RKO (cell line): ENCODE measurements at places on chromosomes 2 and 18.

DNA sequence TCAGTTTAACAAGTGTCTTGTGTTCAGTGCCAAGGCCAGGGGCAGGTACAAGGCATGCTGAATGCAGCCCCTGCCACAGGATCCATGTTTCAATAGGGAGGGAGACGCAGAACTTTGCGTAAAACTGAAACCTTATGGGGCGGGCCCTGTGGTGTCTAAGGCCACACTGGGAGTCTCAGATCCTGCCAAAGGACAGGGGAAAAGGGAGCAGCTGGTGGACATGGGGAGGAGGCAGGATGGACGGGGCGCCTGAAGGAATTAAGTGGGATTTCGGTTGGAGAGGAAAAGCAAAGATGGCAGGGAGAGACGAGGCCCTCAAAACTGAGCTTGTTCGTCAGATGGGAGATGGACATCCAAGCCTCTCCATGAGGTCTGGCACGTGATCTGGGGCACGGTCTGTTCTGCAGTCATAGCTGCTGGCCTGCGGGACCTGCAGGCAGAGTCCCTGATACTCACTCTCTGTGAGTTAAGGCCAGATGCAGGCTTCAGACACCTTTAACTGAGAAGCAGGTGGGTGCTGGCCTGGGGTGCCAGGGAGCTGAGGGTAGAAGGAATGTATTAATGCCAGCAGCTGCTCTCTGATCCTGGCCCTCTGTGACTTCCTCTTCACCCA lies 48.8 kb downstream of the TCF7L1 start:
- DNase-seq: no peak

- DNase-seq: no peak
Measured at GRCh38 chr2:21441442-21441841, 317.7 kb downstream of the TDRD15 start.

- peak; percentile 69 for DNase-seq
Measured at GRCh38 chr18:57561728-57562423, 24.6 kb downstream of the FECH start.

DNA sequence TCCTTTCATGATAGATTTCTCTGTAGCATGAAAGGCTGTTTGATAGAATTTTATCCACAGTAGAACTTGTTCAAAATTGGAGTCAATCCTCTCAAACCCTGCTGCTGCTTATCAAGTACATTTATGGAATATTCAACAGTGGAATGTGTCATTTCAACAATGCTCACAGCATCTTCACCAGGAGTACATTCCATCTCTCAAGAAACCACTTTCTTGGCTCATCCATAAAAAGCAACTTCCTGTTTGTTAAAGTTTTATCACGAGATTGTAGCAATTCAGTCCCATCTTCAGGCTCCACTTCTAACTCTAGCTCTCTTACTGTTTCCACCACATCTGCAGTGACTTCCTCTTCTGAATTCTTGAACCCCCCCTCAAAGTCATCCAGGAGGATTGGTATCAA lies 29.4 kb downstream of the PDCL3 start:
- no peak for DNase-seq

DNA sequence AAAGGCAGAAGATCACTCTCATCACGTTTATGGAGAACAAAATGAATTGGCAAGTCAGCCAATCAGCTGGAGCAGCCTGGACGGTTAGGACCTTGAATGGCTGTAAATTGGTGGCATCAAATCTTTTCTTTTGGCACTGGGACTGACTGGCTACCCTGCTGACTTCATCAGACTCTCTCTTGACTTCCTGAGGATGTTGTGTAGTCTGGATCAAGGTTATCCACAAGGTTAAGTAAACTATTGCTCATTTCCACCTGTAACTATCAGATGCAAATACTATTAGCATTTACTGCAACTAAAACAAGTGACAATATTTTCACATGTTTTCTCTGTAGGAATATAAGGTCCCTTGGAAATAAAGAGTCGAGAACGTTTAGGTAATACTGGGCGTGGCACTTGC lies 134.3 kb upstream of the RASGRP3 start:
- no peak for DNase-seq

DNA sequence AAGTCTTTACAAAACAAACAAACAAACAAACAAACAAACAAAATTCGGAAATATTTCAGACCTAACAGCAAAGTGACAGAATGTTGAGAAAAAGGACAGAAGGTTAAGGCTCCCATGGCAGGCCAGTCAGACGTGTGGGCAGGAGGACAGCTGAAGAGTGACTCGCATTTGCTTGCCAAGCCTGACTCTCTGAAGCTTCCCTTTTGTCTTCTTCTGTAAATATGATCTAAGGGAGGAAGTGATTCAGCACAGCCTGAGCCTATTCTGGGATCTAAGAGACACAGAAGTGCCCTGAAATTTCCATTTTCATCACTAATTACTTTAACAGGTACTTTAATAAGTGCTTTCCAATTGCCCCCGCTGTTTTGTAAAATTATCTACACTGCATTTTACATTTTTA lies 134.0 kb upstream of the LYPD1 start:
- peak; percentile 28 for DNase-seq

DNA sequence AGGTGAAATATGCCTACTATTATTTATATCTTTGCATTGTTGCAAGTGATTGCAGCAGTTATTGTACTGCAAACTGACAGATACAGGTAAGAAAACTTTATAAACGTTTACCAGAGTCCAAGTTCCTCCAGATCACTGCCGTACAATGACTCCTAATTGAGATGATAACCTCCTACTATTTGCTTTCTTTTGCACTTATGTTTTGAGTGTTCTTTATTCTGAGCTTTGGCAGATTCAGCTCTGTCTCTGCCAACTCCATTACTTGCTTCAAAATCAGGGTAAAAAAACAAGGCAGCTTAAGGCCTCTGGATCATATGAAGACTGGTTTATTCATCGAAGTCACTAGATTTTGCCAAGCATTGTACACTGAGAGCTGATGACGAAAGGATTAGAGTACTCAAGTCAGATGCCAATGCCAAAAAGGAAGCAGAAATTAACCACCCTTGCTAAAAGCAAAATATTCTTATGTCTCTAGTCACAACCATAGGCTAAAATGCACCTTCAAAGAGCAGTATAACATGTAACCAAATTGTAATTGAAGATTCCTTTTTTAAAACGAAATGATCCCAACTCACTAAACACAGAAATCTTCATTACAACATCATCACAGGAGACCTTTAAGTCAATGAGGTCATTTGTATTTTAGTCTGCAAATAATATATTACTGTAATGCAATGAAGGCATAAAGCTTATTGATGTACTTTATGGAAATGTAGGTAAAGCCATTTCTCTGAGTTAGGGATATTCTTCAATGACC lies 10.5 kb upstream of the IKZF2 start:
- DNase-seq: no peak

DNA sequence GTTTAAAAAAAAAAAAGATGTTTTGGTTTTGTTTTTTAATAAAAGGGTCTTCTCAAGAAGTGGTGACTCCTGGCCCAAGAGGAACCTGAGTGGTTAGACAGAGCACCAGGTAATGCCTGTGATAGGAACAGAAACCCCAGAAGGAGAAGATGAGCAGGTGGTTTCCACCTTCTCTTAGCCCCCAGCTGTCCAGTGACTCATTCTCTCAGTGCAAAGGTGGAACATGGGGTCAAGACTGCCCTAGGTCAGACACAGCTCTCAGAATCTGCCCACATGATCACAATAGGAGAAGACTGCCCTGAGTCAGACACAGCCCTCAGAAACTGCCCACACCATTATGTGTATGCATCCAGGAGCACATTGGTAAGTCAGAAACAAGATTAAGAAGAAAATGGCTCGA lies 61.8 kb downstream of the TBC1D8 start:
- no peak for DNase-seq

DNA sequence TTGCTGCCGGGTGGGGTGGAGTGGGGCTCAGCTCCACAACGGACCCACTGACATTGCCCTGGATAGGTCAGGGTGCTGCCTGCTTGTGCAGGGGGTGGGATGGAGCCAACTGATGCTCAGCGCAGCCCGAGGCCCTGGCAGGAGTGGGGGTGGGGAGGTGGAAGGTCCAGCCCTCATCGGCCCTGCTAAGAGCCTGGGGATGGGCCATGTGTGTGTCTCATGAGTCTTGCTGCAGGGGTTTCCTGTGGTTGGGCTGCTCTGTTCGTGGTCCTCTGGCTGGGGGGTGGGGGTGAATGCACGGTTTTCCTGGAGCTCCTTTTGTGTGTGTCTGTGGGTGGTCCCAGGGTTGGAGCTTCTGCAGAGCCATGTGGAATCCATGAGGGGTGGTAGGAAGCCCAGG lies 39.4 kb upstream of the GALR1 start:
- DNase-seq: no peak

- no peak for DNase-seq
Measured at GRCh38 chr18:76397631-76398030, 97.4 kb downstream of the ZNF516 start.

DNA sequence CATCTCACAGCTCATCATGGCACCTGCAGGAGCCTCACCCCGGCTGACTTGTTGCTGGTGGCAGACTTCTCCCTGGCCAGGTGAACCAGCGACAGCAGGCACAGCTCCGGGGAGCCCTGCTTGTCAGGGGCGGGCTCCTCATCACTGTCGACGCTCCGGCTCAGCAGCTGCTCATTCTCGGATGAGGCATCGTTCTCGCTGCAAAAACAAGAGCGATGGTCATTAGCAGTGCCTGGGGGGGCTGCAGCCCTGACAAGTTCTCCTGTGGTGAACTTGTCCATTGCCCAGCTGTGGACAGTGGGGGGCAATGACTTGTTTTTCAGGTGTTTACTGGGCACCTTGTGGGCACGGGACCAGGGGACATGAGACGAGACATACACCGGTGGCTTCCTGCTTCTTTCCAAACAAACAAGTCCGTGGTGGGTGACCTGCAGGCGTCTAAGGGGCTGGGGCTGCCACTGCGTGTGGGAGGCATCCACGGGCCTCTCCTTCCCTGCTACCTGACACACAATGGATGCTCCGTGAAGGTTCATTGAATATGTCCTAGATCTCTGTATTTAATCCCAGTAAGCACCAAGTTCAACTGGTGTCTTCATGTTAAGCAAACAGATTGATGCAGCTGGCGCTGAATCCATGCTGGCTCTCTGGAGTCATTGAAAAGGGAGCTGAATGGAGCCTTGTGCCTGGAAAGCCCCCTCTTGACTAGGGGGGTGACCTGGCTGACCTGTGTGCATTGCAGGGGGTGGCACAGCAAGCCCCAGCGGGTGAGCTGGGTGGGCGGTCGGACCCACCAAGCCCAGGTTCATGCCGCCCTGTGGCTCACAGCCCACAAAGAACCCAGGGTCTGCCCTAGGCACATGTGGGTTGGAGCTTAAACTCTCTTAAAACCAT lies 81.0 kb downstream of the EDAR start:
- DNase-seq: no peak

- no peak for DNase-seq
Measured at GRCh38 chr18:35185771-35186170, 55.1 kb upstream of the ZNF397 start.

DNA sequence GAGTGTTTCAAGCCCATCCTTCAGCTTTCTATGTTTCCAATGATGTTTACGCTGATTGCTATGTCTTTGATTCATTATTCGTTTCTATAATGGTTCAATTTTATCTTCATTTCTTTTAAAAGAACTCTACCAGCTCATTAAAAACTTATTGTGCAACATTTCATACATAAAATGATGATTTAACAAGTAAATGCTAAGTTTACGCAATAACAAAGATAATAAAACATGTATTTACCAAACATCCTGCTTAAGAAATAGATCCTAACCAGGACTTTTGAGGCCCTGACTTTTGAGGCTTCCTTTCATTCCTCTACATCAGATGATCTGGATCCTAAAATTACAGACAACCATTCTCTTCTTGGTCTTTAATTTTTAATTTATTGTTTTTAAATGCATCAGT lies 86.5 kb upstream of the DLGAP1 start:
- no peak for DNase-seq

- DNase-seq: no peak
Measured at GRCh38 chr18:22408059-22408458, 9.7 kb downstream of the CTAGE1 start.

DNA sequence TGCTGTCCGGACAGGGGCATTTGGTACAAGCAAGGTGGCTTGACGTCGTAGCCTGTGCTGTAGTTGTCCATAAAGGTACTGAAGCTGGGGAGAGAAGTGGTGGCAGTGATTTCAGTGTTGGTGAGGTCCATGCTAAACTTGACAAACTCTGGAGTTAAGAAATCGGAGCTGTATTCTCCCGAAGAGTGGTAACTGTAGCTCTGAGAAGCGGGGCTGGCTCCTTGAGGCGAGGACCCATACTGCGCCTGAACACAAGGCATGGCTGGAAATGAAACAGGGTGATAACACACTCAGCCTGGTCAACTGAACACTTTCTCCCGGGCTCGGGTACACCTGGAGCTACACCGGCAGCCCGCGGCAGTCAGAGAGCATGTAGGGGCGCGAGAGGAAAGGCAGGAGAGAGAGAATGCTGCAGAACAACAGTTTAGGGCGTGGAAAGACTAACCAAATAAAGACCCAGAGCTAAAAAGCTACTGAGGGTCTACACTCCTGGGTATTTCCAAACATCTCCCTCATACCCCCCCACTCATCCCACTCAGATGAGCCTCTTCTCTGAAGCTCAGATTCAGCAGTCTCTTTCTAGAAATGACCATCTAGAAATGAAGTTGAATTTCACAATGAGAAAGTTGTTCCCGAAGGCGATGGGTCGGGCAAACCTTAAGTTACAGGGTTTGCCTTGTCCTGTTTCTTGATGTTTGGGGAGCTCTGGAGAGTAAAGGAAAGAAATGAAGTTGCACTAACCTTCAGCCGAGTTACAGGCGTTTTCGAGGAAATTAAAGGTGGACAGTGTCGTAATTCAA lies 2.4 kb downstream of the NR4A2 start:
- DNase-seq: no peak

- DNase-seq: no peak
Measured at GRCh38 chr18:27871726-27872125, 305.2 kb downstream of the CDH2 start.

GRCh38 chr2:24909555-24910177 lies 10.4 kb downstream of the ADCY3 start:
- no peak for DNase-seq

- no peak for DNase-seq
Measured at GRCh38 chr2:159292157-159292556, 5.7 kb upstream of the WDSUB1 start.

DNA sequence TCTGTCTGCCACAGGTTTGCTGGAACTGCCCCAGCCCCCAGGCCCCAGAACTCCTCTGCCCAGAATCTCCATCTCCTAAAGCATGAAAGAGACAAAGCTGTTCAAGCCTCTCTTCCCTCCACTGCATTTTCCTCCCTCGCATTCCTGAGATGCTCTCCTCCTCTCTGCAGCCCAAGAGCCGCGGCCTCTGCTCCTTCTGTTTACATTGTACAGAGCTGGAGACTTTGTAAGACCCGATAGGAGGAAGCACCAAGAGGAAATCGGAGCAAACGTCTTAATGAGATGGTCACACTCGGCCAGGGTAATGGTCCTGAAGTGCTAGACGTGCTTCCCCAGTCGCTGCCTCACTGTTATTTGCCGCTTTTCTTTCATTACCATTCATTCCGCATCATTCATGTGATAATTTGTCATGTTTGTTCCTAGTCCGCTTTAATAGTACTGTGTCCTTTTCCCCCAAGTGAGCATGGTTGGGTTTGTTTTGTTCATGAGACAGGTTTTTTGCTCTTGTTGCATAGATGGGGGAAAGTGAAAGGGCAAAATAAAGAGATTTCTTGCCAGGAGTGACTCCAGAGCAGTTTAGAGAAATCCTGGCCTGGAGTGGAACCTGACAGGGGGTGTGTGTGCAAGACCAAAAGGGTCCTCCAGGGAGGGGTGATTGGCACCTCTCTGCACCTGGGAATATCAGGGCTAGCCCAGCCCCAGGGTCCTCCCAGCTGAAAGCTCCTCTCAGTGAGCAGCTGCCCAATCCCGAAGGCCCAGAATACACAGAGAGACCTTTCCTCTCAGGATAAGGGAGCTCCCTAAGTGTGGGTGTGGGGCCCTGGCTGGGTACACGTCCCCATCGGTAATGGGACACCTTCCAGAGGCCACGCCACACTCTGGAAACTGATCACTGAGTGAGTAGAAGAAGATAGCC lies 44.9 kb upstream of the ID2 start:
- no peak for DNase-seq

- no peak for DNase-seq
Measured at GRCh38 chr2:164850235-164850634, 8.6 kb upstream of the COBLL1 start.
